ENCODE measurements at places on chromosomes 11 and 22. TPM values are rescaled to one million over a fixed set of nuclear protein-coding genes. Genes with fewer than 3 reads are reported as not detected.

CSNK2A3 gene
- total RNA-seq, result 2.0 TPM

FDXACB1 gene
- 2.1 TPM for total RNA-seq

CCDC73 gene
- not detected for total RNA-seq

LIF gene
- 34.8 TPM for total RNA-seq

CHCHD10 gene
- total RNA-seq, result 357 TPM

DNA sequence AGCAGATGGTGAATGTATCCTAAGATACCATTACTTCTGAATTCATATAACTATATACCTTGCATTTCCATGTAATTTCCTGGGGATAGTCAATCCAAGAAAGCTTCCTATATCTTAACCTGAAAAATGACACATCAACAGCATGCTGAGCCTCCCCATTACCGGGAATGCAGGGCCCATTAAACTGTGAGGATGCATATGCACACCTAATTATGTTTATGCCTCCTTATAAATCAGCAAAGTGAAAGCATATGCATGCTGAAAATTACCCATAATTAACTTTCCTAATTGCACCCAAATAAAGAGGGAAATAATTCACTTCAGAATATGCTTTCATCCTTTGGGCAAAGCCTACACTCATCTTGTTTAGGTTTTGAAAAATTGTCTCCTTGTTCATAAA, 663.0 kb downstream of the KCNA4 start:
- DNase-seq, result no peak

DNA sequence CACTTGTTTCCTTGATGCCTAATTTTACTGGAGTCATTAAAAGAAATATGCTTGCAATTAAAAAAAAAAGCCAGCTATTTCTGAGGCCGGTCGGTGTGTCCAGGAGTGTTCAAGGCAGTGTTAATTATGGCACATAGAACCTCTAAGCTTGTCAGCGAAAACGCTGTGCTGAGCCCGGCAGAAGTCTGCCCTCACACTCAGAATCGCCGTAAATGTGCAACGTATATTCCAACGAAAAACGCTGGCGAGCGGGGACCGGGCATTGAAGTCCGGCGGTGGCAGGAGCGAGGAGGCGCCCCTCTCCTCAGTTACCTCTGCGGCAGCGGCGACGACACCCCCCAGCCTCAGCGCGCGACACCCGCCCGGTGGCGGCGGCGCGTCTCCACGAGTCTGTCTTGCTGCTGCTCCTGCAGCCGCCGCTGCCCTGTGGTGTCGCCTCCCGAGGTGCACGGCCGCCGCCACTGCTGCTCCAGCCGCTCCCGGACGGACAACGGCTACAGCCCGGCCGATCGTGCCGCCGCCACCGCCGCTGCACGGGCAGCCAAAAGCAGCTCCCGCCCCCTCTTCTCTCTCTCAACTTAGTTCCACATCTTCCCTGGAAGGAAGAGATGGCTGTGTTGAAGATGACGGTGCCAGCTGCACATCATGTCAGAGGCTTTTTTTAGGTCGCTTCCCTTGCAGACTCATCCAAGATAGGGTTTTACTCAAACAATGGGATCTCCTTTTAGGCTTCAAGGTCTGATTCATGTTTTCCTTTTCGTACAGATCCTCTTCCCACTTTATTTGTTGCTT, 56.0 kb downstream of the JAM3 start:
- no peak for DNase-seq

DNA sequence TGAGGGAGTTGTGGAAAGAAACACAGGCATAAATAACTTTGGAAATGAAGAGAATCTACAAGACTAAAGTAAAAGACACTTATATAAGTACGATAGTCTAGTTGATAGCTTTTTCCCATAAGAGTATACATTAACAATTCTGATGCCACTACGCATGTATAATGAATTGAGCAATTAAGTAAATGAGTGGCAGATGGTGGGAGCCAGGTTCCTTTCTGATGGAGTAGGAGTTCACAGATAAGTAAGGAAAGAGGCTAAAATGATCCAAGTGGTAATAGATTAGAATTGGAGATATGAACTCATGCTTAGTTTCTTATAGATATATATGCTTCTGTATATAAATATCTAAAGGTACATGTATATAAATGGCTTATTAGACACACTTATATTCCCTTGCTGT, 368.3 kb downstream of the FAM181B start:
- no peak for DNase-seq

DNA sequence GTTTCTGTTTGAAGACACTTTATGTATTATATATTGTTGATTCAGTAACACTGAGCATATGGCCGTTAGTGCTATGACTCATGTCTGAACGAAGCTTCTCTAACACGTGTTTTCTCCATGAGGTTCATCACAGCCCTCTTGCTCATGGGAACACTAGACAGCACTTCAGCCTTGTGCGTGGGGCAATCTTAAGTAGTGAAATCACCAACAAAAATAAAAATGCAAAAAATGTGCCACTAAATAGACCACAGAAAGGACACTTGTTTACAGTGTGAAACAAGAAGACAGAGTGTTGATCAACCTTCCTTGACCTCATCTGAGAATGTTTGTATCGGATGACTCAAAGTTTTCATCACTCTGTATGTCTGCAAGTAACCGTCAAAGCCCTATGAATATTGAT, 94.5 kb downstream of the FDX1 start:
- DNase-seq, result no peak

GRCh38 chr11:61868571-61869428, 22.5 kb downstream of the FADS3 start:
- no peak for DNase-seq

- DNase-seq, result no peak
These were observed 121.8 kb upstream of the C11orf87 start for GRCh38 chr11:109300211-109300610.

- no peak for DNase-seq
These were observed 5.6 kb downstream of the NECTIN1 start for GRCh38 chr11:119723243-119723951.
